Suppressor macrophage (primary cell): ENCODE measurements at places on chromosomes 3 and 15.

- no peak for DNase-seq
These were observed 46.0 kb upstream of the GOLGA8A start for GRCh38 chr15:34483644-34484043.

- no peak for DNase-seq
These were observed 6.1 kb upstream of the RPP25 start for GRCh38 chr15:74962671-74963070.

DNA sequence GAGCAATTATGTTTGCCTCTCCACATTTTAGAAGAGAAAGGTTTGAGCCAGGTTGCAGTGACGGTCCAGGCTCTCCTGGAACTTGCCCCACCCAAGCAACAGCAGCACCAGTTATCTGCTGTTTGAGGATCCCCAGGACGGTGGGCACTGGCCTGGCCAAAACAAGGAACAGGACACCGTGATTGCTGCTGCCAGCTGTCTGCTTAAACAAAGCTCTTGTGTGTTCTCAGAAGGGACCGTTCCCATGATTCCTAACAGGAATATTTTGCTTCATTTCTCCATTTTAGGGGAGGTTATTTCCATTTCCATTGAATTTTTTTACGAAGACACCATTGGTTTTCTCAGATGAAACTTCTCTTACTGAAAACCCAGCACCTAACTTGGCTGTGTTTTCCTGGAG, 66.4 kb upstream of the RPL35A start:
- no peak for DNase-seq

- no peak for DNase-seq
These were observed 1.6 kb upstream of the P3H2 start for GRCh38 chr3:190122198-190122771.

DNA sequence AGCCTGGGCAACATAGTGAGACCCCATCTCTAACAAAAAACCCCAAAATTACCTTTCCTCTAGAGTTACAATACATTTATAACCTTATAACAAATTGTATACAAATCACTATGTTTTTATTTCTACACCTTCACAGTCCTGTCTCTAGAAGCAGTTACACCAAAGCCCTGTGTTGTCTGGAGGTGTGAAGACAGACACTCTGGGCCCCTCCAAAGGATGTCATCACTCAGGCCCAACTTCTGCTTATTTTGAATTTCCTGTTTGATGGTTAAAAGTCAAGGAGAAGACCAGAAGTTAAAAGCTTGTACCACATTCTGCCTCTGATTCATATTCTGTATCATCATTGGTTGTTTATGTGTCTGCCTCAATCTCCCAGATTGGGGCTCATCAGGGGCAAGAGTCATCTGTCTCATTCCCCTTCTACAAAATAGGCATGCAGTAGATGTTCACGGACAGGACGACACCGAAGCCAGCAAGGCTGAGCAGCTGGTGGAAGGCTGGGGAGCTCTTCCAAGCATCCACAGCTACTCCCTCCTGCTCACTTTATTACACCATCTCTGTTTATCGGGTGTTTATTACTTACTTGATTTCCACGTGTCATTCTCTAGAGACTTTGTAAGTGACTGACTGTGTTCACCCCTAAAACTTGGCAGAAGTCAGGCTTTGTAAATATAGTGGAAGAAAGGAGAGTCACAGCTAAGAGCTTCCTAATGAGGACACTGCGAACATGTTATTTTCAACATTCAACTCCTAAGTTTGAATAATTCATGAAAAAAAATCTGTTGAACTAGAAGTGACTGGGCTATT, 136.8 kb upstream of the ANKRD28 start:
- peak; percentile 29 for DNase-seq

DNA sequence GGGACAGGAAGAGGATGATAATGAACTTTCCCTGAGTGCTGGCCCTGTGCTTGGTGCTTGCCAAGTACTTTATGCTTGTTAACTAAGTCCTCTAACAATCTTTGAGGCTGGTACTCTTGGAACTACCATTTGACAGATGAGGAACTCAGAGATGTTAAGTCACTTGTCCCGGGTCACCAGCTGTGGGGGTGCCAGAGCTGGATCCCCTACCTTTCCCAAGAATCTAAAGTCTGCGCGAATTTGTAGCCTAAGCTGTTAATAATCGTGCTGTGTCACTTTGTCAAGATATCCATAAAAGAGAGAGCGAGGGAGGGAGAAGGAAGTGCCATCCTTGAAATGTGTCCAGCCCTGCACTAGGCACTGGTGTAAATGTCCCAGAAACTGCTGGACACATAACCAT, 19.0 kb upstream of the ACOX2 start:
- no peak for DNase-seq

DNA sequence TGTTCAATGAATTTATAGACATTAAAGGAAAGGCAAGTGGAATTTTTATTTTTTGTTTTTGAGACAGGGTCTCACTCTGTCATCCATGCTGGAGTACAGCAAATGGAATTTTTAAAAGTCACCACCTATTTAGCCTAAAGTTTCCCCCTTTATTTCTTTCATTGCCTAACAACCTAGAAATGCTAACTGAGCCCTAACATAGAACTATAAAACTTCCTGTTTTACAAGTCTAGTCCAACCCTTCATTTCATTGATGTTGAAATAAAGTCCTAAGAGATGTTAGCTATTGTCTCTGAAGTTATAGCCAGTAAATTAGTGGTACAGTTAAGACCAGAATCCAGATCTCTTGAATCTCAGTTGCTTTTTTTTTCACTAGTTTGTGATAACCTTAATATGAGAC, 39.0 kb downstream of the MAPK6 start:
- DNase-seq = no peak

DNA sequence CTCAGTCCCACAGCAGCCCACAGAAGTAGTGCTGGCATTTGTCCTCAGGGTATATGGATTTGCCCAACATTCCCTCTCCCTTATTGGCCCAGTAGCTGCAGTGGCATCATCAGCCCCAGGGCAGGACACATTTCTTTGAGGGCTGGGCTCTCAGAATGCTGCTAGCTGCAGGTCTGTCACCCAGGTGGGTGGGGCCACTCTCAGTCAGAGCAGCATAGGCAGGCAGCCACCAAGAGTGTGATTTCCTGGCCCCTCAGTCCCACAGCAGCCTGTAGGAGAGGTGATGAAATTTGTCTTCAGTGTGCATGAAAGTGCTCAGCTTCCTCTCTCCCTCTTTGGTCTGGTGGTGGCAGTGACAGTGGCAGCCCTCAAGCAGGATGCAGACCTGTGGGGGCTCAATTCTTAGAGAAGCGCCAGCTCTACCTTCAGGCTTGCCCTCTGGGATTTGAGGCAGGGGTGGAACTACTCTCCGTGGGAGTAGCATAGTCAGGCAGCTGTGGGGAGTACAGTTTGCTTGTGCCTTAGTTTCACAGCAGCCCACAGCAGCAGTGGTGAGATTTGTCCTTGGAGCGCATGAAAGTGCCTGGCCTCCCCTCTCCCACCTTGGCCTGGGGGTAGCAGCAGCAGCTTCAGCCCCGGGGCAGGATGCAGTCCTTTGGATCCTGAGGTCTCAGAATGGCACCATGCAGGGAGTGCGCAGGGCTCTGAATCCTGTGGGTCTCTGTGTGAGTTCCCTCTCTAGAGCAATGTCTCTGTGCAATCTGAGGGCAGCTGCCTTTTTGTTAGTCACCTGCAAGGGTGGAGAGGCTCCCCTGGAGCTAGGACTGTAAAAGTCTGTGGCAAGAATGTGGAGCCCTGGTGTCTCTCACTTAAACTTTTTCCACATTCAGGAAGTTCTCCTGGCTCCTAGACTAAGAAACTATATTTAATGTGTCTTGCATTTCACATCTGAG, 1229.1 kb downstream of the ROBO2 start:
- no peak for DNase-seq

- peak; percentile 89 for DNase-seq
These were observed 114.0 kb downstream of the FNDC3B start for GRCh38 chr3:172153335-172153861.

DNA sequence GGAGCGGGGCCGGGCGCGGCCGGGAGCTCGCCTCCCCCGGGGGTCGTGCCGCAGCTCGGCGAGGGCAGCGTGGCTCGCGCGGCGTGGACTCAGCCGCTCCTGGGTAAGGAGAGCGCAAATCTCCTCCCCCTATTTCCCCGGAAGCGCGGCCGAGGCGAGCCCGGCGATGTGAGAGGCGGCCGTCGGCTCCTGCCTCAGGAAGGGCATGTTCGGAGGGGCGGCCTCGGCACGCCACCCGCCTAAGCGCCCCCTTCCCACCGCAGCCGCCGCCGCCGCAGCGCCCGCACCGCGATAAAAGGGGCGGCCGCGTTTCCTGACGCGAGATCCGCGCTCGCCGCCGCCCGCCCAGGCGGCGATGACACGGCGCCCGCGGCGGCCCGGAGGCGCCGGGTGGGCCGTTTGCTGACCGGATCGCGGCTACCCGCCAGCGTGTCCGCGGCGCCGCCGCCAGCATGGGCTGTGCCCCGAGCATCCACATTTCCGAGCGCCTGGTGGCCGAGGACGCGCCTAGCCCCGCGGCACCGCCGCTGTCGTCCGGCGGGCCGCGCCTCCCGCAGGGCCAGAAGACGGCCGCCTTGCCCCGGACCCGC, at the start of gene PDE8A:
Gene PDE8A, plus strand, starts transcription at position 146 of the 590 bp plus-strand sequence. Its CDS starts 307 bp downstream, at position 453.
- DNase-seq = peak; percentile 82

- DNase-seq = peak; percentile 64
These were observed 285.1 kb upstream of the MANF start for GRCh38 chr3:51099794-51100535.

DNA sequence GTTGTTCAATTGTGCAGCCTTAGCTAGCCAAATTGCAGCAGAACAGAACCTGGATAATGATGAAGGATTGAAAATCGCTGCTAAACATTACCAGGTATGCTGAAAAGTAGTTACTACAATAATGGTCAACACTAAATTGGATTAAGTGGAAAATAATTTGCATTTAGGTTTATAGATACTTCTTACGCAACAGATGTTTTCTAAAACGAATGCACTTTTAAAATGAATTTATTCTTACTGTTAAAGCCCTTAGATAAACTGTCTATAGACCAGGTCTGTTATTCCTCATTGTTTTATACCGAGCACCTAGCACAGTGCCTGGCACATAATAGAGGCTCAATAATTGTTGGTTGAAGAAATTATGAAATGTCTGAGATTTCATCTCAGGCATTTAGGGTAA, 23.6 kb downstream of the PDCD6IP start:
- no peak for DNase-seq

GRCh38 chr15:57114070-57114469, 195.6 kb downstream of the TCF12 start:
- peak; percentile 66 for DNase-seq

DNA sequence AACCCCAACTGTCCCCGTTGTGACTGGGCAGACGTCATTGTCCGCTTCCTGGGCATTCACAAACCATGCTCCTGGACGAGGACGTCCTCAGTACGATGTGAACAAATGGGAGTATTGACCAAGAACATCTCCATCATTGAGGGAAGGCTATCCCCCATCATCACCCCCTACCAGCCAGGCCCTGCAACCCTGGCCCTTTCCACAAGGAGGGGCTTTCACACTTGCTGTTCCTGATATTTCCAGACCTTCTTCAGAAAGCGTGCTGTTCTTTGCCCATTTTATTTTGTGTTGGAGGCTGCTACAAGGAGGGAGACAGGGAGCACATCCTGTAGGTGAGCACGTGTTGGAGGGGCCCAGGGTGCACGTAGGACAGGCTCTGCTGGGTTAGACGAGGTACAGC, 277.0 kb upstream of the LRRC3B start:
- DNase-seq = no peak

DNA sequence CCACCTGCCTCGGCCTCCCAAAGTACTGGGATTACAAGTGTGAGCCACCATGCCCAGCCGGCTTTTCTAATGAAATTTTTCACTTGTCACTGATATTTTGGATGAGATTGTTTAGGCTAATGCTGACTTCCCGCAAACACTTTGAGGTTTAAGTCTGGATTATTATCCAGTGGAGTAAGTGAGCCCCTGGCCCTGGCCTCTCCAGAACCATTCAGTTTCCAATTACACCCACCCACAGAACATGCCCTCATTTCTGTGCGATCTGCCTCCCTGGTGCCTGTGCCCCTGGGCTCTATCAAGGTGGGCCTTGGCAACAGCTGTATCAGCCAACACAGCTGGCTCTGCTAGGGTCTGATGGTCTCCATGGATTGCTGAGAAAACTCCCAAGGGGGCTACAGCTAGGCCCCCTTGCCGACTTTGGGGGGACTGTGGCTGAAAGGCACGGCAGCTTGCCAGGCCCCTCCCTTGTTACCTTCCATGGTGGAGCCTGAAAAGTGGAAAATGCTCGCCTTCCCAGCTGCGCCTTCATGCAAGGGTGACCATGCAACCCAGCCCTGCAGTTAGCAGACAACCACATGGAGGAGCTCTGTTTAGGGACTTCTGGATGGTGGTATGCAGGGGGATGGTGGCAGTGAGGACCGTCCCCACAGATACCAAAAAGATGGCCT, 288.9 kb downstream of the FAM43A start:
- DNase-seq = no peak

GRCh38 chr15:101542306-101543025, 53.0 kb upstream of the PCSK6 start:
- DNase-seq = no peak

DNA sequence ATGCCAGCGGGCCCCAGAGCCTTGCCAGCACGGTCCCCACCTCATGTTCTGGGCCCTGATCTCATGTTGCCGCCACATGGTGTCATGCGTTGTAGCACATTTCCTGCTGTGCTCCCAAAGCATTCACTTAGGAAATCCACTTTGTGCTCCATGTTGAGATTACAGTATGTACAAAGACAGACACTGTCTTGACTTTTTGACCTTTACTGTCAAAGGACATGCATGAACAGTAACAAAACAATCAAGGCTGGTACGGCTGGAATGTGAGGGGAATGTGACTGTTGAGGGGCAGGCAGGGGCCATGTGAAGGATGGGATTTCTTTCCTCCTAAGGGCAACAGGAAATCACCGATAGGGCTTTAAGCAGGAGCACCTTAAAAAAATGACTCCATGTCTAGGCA, 53.3 kb upstream of the RPL32 start:
- DNase-seq = no peak

- no peak for DNase-seq
These were observed 43.0 kb downstream of the LRRC49 start for GRCh38 chr15:70935631-70936030.

DNA sequence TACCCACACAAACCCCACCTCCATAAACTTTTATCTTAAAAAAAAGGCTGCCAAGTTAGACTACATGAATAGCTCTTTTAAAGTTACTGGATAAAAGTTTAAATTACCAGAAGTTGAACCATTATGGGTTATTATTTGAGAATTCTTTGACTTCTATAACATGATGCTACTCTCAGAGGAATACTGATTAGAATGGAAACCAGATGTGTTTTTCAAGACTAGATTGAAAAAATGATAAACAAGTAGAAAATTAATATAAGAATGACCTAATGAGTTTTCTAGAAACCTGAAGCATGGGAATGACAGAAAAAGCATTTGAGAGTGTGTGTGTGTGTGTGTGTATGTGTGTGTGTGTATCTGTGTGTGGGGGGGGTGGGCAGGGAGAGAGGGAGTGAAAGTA, 12.4 kb upstream of the FGF7 start:
- DNase-seq = no peak

GRCh38 chr15:78565097-78565950, at the start of gene CHRNA5:
CHRNA5 (plus strand) TSS chr15:78565520; CDS start chr15:78565720, 200 bp downstream.
- peak; percentile 90 for DNase-seq
